ENCODE measurements at places on chromosomes 16 and 17.

DNA sequence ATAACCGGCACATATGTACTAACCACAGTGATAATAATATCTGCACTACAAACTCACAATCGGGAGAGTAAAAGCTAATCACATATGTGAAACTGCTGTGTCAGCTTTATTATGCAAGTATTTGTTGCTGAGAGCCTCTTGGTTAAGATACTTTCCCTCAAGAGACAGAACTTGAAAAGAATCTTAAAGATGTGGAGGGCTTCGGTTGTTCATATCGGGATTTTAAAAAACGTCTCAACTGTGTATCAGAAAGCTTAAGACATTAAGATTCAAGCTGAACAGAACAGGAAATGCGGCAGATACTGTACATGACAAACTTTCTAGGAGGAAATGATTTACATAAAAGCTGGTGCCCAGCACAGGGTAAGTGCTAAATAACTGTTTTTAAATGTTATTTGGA is 27.5 kb upstream of the HLF start:
- DNase-seq, result no peak

DNA sequence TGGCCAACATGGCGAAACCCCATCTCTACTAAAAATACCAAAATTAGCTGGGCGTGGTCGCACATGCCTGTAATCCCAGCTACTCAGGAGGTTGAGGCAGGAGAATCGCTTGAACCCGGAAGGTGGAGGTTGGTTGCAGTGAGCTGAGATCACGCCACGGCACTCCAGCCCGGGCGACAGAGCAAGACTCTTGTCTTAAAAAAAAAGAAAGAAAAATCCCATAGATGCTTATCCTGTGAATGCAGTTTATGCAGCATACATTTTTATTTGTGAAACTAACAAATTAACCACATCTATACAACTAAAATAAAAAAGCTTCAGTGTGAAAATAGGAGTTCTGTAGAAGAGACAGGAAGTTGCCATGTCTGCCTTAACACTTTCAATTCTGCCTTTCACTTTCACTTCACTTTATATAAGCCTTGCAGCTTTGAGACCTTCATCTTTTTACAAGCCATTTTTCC is 7.1 kb downstream of the IGSF6 start:
- no peak for DNase-seq

GRCh38 chr16:3152991-3153368 is 18.2 kb downstream of the ZNF213 start:
- no peak for DNase-seq

GRCh38 chr17:76018801-76019200 is 8.3 kb downstream of the EVPL start:
- DNase-seq, result no peak

- no peak for DNase-seq
Measured at GRCh38 chr17:13490906-13491482, 110.7 kb downstream of the HS3ST3A1 start.

DNA sequence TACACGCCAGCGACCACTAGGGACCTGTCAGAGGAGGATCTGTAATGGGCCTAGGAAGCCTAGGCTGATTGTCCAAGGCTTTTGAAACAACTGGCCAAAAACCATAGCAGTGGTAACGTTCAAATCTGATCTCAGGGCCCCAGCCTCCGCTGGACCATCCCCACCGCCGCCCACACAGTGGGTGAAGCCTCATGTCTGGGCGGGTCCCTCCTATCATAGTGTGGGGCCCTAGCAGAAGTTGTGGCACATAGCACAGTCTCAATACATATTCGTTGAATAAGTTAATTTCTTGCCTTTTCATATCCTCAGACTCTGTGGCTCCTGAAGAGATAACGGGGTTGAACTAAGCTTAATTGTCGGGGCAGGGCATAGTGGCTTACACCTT is 818 bp downstream of the DPH1 start:
- no peak for DNase-seq

GRCh38 chr16:85379041-85380001 is 233.8 kb upstream of the GSE1 start:
- DNase-seq, result no peak

- DNase-seq, result no peak
Measured at GRCh38 chr17:21174713-21175112, 39.2 kb downstream of the TMEM11 start.

GRCh38 chr17:19796457-19796856 is 48.4 kb upstream of the ALDH3A1 start:
- no peak for DNase-seq

- no peak for DNase-seq
Measured at GRCh38 chr16:77536809-77537208, 102.0 kb upstream of the ADAMTS18 start.

DNA sequence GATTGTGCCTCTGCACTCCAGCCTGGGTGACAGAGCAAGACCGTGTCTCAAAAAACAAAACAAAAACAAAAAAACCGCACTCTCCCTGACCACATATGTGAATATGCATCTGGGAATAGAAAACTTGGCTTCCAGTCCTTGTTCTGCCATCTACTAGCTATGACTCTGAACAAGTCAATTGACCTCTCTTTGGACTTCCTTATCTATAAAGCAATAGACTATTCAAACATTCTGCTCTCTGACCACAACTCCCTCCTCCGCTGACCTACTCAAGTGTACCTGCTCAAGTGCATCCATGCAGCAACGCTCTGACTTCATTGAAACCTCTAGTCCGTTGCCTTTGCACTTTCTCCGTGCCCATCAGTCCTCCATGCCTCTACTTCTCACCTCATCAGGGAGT is 52.6 kb upstream of the KDM6B start:
- no peak for DNase-seq

DNA sequence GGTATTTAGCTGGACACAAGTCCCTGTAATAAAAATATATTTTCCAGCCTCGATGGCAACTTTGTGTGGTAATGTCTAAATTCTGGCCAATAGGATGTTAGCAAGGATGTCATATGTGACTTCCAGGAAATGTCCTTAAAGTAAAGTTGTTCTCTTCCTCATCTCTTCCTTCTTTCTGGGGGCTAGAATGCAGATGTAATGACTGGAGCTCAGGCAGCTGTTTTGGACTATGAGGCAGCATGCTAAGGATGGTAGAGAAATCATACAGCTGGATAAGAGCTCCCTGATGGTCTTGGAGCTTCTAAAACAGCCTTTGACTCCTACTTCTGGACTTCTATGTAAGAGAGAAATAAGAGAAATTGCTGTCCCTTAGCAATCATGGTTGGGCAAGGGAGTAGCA is 16.9 kb upstream of the MAPT start:
- DNase-seq, result no peak

Measured in stimulated activated CD8-positive, alpha-beta memory T cell treated with anti-CD3 and anti-CD28 coated beads, Interleukin-7, amount 100 ng/mL, for 24 hours (primary cell).